ENCODE measurements at places on chromosomes 12 and 14. TPM values are rescaled to one million over a fixed set of nuclear protein-coding genes. Genes with fewer than 3 reads are reported as not detected.

GRCh38 chr14:92976268-92976667, 53.3 kb downstream of the CHGA start:
- DNase-seq, result no peak

GRCh38 chr14:96091941-96092411, 52.8 kb downstream of the C14orf132 start:
- DNase-seq, result no peak

DNA sequence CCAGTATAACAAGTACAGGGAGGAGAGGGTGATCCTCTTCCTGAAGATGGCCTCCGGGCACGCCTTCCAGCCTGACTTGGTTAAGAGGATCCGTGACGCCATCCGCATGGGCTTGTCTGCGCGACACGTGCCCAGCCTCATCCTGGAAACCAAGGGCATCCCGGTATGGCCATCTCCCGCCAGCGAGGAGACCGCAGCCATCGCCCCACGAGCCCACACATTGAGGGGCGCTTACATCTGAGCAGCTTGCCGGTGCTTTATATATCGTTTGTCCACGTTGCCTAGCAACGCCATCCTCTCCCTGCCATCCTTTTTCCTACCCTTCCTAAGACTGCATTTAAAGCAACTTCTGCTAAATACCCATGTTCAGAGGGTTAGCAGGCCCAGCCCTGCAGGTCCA, 71.5 kb downstream of the AACS start:
- DNase-seq, result no peak

GRCh38 chr14:47346849-47347248, 328.6 kb downstream of the MDGA2 start:
- no peak for DNase-seq

GRCh38 chr12:104896146-104896545, 61.9 kb downstream of the SLC41A2 start:
- DNase-seq, result no peak

XRCC3 gene
- 16.5 TPM for polyA plus RNA-seq

DNA sequence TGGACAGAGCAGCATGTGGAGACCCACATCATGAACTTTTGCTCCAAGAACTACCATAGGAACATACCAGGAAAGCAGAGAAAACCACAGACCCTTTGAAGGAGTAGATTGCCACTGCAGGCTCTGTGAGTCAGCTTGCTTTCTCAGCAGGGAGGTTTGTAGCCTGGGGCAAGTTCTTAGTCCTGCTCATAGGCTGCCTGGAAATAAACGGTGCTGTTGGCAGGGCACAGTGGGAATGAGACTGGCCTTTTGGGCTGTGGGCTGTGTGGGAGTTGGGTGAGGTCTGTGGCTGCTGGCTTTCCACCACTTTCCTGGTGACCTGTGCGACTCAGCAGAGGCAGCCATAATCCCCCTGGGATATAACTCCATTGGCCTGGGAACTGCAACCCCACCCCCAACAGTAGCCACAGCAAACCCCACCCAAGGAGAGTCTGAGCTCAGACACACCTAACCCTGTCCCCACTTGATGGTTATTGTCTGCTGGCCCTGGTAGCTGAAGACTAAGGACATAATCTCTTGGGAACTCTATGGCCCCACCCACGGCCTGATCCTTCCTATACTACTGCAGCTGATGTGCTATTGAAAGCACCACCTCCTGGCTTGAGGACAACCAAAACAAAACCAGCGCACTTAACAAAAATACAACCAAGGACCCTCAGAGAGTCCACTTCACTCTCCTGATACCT, 192.1 kb upstream of the GARIN6 start:
- DNase-seq, result no peak

- no peak for DNase-seq
These were observed 18.6 kb upstream of the RIN3 start for GRCh38 chr14:92495027-92495426.

GRCh38 chr12:10562306-10562933, 51.0 kb downstream of the MAGOHB start:
- DNase-seq, result peak; percentile 11

LGMN gene
- polyA plus RNA-seq, result 83.8 TPM

DNA sequence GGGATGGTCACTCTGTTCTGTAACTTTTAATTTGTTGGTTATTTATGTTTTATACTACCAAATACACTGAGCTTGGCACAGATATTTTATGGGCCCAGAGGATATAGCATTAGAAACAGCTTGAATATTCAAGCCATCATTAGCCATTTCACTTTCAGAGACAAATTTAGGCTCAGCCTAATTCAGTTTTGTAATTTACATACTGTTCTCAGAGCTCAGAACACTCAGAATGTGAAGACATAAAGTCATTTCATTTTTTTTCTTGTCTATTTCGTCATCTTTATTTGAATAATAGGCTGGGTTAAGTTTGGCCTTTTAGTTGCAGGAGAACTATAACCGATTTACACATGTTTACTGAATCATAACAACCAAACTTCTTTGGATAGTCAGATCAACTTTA, 361.7 kb downstream of the SNAPC1 start:
- no peak for DNase-seq

GRCh38 chr14:60215520-60216420, 33.3 kb upstream of the PPM1A start:
- DNase-seq, result no peak

P2RX2 gene
- 4.9 TPM for polyA plus RNA-seq

GRCh38 chr12:86134561-86134960, 121.6 kb downstream of the MGAT4C start:
- DNase-seq, result no peak

GRCh38 chr14:70641548-70642302, at the start of gene TTC9:
TSS of gene TTC9 (plus strand) at chr14:70641916. CDS start at chr14:70642130, 214 bp downstream.
- no peak for DNase-seq

DNA sequence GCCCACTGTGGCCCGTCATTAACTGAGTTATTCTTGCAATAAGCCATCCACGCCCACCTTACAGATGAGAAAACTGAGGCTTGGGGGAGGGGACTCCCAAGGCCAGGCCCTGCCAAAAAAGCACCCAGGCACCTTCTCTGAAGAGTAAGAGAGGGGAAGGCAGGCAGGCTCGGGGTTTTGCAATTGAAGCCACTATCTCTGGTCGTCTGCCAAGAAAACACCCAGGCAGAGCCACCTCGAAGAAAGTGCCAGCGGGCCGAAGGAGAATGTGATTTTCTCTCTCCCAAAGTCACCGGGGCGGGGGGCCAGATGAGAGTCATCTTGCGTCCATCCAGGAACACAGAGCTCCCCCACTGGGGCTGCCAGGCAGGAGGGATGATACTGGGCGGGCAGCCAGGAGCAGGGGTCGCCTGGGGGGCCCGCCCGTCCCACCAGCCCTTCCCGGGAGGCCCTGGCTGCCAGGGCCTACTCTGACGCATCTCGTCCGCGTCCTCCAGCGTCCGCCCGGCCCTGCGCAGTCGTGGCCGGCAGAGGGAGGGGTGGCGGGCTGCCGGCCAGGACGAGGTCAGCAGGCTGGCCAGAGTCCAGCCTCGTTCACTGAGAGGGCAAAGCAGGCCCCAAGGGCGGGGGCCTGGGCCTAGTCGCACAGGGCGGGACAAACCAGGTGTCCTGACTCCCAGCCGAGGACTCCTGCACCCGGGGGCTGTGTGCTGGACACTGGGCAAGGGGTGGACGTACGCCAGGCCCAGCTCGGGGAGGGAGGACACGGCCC, 74.3 kb downstream of the RFLNA start:
- peak; percentile 94 for DNase-seq

CD69 gene
- polyA plus RNA-seq, result 3.9 TPM

- no peak for DNase-seq
These were observed 62.0 kb downstream of the ST8SIA1 start for GRCh38 chr12:22272335-22273151.

GRCh38 chr14:91891721-91892220, 24.4 kb upstream of the TC2N start:
- DNase-seq, result no peak

DNA sequence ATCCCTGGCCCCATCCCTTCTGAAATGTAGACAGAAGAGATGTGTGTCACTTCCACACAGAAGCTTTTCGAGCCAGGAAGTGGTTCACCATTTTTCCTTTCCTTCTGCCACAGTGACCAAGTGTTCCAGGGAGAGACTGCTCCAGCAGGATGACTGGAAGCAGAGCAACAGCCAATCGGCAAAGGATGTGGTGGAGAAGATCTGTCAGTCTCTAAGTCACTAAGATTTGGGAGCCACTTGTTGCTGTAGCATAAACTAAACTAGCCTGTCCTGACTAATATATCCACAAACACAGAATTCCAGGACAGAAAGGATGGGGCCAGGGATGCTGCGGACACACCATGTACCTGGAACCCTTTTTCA, 42.9 kb downstream of the DUSP6 start:
- DNase-seq, result no peak

- no peak for DNase-seq
These were observed 5.7 kb downstream of the GNG2 start for GRCh38 chr14:51865953-51866747.

PZP gene
- polyA plus RNA-seq, result 2.2 TPM

KRT2 gene
- not detected for polyA plus RNA-seq

DNA sequence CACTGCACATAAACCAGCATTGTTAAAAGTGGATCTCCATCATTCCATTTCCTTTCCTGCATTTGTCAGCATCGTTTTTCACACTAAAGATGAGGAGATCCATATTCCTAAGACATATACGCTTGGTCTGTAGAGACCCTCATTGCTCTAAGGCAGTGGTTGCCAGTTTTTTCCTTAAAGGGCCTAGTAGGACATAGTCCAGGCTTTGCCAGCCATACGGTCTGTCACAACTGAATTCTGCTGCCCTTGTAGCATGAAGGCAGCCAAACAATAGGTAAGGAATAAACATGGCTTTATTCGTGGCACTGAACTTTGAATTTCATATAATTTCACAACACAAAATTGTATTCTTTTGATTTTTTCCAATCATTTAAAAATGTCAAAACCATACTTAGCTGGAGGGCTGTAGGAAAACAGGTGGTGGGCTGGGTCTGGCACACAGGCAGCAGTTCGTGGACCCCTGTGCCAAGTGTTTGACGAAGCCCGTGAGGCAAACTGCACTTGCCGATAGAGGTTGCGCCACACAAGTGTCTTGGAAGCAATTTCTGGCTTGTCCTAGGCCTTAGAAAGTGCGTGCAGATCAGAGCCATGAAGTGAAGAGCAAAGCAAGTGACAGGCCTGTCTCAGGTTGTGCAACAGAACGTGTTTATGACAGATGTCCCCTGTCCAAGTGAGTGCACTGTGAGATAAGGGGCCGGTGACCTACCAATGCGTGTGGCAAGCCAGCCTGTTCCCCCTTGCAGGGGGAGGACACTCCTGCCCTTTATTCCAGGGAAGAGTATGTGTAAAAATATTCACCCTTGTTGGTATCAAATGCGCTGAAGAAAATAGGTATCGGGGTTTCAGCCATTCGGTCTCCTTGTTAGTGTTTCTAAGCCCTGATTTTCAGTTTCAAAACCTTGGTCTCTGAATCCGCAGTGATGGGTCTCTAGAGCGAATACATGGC, 916 bp upstream of the CHPT1 start:
- peak; percentile 18 for DNase-seq

VSIG10 gene
- 39.6 TPM for polyA plus RNA-seq

SLC38A4 gene
- 6.4 TPM for polyA plus RNA-seq

TBC1D30 gene
- polyA plus RNA-seq, result 11.2 TPM

JAG2 gene
- 15.0 TPM for polyA plus RNA-seq

- no peak for DNase-seq
These were observed 97.8 kb downstream of the WSCD2 start for GRCh38 chr12:108226866-108227265.

ANKRD33 gene
- not detected for polyA plus RNA-seq

DNA sequence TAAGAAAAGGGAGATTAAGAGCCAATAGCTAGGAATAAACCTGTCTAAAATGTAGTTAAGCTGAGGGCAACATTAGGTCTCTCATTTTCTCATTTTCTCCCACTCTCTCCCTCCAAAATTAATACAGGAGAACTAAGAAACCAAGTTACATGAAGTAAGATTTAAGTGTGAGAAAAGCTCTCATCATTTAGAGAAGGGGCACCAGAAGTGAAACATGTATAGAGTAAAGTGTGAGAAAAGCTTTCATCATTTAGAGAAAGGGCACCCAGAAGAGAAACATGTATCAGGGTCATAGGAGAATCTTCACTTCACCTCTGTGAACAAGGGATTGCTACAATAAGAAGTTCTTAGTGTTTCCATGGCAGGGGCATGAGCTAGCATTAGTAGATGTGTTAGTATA, 132.4 kb upstream of the CNTN1 start:
- DNase-seq, result no peak

FLVCR2 gene
- 4.3 TPM for polyA plus RNA-seq

DNA sequence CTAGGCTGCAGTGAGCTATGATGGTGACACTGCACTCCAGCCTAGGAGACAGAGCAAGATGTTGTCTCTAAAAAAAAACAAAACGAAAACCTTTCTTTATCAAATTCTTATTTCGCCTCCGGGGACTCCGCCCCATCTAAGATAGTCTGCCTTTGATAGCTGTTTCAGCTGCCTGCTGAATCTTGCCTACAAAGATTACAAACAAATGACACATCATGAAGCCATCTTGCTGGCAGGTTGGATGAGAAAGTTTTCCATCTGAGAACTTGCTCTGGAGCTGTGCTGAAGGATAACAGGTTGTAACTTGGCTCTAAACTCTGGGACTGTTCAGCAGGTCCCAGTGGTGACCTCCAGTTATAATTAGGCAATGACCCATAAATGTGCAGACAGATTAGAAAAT, 41.8 kb upstream of the AEBP2 start:
- no peak for DNase-seq

CD163 gene
- polyA plus RNA-seq, result 14.8 TPM

IFT81 gene
- polyA plus RNA-seq, result 43.0 TPM

PRKCH gene
- 47.5 TPM for polyA plus RNA-seq

DNA sequence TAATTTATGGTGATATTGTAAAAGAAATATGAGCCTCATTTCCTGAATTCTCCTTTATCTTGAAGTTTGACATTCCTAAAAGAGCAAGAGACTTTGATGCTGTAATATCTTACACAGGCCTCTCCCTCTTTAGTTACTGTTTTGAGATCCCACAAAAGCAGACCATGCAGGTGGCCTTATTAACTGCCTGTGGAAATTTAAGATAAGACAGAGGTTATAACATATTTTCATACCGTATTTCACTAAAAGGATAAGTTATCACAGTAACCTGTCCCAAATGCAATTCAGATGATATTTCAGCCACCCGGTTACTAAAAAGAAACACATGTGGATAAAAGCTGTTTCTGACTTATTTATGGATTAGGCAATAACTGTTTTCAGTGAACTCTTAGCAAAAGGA, 150.1 kb downstream of the NAV3 start:
- no peak for DNase-seq

- DNase-seq, result no peak
These were observed 19.9 kb downstream of the EIF2B2 start for GRCh38 chr14:75022655-75023054.

- DNase-seq, result no peak
These were observed 45.5 kb upstream of the PLEKHG6 start for GRCh38 chr12:6265038-6265405.

DNA sequence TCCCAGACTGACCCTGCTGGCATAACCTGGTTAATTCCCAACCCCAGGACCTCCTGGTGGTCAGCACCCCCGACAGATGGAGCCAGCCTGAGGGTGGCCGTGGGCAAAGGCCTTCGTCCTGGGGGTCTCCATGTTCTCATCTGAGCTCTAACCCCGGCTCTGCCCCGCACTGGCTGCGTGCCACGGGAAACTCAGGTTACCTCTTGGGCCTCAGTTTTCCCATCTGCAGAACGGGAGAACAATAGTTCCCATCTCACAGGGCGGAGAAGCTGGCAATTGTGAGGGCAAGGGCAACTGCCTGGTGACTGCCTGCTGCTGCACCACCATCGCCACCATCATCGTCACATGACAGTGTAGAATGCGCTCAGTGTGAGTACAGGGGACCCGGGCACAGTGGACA, 77.9 kb downstream of the RFLNA start:
- no peak for DNase-seq

- peak; percentile 55 for DNase-seq
These were observed 114.5 kb downstream of the DACT1 start for GRCh38 chr14:58752289-58752688.

LMNTD1 gene
- polyA plus RNA-seq, result 1.8 TPM
